Transverse colon (tissue), 4 donors: ENCODE measurements at places on chromosomes 12 and 14. TPM values are rescaled to one million over a fixed set of nuclear protein-coding genes. Genes with fewer than 3 reads are reported as not detected.

The CLSTN3 gene
- 18.1 TPM for total RNA-seq

The SLC6A12 gene
- total RNA-seq: 1.2 TPM

DNA sequence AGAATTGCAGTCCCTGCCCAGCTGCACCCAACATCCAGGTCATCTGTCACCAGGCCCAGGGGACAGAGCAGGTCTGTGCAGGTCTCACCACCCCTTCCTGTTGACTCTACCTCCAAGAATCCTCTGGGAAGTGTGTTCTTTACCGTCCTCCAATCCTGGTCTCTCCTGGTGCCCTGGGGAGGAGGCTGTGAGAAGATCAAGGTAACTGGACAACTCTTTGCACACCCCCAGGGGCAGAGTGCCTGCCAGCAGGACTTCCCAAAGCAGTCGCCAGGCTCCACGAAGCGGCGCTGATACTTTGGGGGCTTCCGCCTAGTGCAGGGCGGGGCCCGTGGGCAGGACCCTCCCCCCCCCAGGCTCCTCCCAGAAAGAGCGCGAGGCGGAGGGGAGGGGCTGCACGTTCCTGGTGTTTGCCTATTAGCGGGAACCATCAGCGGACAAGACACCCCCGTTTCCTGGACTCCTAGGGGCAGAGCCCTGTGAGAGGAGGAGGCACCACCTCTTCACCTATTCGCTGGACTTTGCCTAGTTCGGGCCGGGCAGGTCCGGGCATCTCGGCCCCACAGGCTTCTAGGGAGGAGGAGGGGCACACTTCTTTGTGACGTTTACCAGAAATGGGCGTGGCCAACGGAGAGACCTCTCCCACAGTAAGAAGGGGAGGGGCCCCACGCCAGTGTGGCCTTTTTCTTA is 918.0 kb downstream of the AACS start:
- H3K4me1 ChIP-seq: no peaks in the 10 kb centered on the region
- H3K36me3 ChIP-seq: no peaks in the 10 kb centered on the region
- peaks cover 5% of the 10 kb centered on the region for H3K27me3 ChIP-seq
- H3K27ac ChIP-seq: peak overlapping the region; percentile 24
- DNase-seq: peak; percentile 9
- H3K4me3 ChIP-seq: peak overlapping the region; percentile 18

DNA sequence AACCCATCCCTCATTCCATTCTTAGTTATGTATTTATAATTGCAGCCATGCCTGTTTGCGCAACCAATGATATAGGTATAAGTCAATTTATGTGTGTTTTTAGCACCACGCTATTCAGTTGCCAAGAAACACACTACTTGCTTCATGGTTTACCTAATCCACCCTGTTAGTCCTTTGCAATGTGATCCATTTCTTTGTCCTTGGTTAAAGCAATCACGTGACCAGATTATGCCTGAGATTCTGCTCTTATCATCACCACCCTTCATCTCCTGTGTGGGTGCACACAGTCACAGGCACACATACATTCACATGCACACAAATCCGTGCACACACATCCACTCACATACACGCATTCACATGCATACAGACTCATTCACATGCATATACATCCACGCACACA is 52.3 kb upstream of the KCNA5 start:
- no peak overlapping the region for H3K4me3 ChIP-seq
- DNase-seq: no peak

DNA sequence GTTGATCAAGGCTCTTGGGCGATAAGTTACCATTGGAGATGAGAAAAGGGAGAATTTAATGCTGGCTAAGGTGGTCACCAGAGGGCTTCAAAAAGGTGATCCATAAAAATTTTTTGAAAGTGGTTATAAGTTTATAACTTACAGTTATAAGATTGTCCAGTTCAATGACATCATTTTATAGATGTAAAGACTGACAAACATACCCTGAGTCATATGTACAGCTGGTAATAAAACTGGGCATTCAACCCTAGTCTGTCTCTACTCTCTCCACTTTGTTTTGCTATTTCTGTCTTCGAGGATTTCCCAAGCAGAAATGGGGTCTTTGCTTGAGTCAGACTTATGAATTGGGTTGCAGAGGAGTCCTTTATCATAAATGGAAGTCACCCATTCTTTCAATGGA is 454.0 kb downstream of the SOX5 start:
- H3K27me3 ChIP-seq: no peaks in the 10 kb centered on the region
- no peaks in the 10 kb centered on the region for H3K4me1 ChIP-seq
- H3K27ac ChIP-seq: no peak overlapping the region
